GDM1 (cell line): ENCODE measurements at places on chromosomes 6 and 20.

- no peak for DNase-seq
These were observed 10.8 kb upstream of the GNRH2 start for GRCh38 chr20:3032624-3033023.

- no peak for DNase-seq
These were observed 124.0 kb downstream of the PLCB1 start for GRCh38 chr20:8255945-8256632.

- DNase-seq = no peak
These were observed 68.4 kb upstream of the EEF1E1 start for GRCh38 chr6:8170754-8171153.

- DNase-seq = no peak
These were observed 133.9 kb upstream of the NEDD9 start for GRCh38 chr6:11366183-11366933.

- no peak for DNase-seq
These were observed 582.2 kb upstream of the FLRT3 start for GRCh38 chr20:14919501-14920081.

DNA sequence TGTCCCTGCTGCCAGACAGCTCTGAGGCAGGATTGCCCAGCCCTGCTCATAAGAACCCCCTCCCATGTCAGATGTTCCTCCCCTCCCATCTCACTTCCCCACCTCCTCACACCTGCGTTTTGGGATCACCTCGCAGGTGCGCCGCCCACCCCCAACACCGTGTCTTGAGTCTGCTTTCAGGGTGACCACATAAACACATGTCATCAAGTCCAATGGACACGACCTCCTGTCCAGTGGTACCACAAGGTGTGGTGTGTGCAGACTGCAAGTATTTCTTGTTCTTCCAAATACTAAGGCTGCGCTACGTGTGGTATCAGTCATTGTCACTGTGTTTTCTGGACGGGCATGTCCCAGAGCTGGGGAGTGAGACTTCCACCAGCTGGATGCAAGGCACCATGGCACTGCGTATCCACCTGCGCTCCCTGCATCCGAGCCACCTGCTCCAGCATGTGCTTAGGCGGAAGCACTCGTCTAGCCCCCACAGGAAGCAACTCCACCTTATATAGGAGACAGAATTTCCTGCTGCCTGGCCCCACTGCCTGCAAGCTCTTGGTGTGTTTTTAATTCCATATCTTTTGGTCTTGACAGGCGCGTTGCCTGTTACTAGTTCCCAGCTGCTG lies 119.7 kb upstream of the NXT1 start:
- DNase-seq = no peak

- DNase-seq = no peak
These were observed 318.7 kb downstream of the DHX35 start for GRCh38 chr20:39280875-39281274.

GRCh38 chr20:16526433-16527380 lies 46.5 kb downstream of the KIF16B start:
- no peak for DNase-seq

- no peak for DNase-seq
These were observed 44.1 kb upstream of the NT5E start for GRCh38 chr6:85405853-85406198.
